ENCODE measurements at places on chromosomes 5 and 9.

DNA sequence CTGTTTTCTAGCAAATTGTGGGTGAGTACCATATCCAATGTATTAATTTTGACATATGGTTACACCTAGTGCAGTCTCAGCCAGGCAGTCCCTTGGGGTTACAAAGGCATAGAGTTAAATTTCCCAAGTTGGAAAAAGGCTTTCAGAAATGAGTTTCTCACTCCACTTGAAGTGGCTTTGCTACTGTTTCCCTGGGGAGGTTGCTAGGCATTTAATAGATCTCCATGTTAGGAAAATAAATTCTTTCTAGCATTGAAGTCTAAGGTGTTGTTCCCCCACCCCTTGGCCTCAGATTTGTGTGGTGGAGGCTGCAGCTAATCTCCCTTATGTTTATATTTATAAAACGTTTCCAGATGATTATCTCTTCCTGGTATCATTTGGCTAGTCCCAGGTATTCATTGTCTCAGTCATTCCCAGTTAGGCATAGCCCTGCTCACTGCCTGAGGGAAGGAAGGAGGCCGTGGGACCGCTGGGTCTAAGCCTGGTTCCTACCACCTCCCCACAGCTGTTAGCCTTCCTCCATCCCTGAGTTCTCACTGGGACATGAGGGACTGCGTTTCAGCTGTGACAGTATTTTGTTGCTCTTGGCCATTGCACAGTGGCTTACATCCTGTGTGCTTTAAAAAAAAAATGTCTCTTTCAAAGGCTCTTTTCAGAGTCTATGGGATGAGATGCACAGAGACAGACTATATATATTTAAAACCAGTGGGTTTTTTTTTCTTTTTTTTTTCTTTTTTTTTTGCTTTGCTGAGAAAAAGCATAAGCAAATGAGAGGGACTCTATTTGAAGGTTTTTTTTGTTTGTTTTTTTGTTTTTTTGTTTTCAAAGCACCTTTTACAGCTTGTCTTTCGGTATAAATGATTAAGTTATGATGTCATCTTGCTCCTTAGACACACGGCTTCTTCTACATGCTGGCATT, 121.5 kb downstream of the MAST4 start:
- DNase-seq: no peak

GRCh38 chr9:136021171-136021871, 60.1 kb upstream of the UBAC1 start:
- DNase-seq: no peak

- no peak for DNase-seq
Measured at GRCh38 chr5:16888694-16889124, 47.4 kb downstream of the MYO10 start.

DNA sequence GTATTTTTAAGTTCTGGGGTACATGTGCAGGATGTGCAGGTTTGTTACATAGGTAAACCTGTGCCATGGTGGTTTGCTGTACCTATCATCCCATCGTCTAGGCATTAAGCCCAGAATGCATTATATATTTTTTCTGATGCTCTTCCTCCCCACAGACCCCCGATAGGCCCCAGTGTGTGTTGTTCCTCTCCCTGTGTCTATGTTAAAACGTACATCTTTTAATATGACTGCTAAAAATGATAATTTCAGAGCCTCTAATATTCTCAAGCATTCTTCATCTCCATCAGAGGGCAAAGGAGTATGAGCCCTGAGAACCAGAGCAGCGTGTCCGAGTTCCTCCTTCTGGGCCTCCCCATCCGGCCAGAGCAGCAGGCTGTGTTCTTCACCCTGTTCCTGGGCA, at the start of gene OR1J2:
Gene OR1J2 (plus strand): TSS at position 301 of the 400 bp plus-strand sequence. CDS start 0 bp downstream, at position 301.
- DNase-seq: no peak

Data from CD4-positive, alpha-beta T cell treated with Interleukin-4 for 4 hours (primary cell).